ENCODE measurements at places on chromosomes 11 and 22. TPM values are rescaled to one million over a fixed set of nuclear protein-coding genes. Genes with fewer than 3 reads are reported as not detected.

Gene SGSM1
- under 0.01 TPM for total RNA-seq

Gene POU2AF1
- 0.17 TPM for total RNA-seq

Gene IRAG1
- 8.5 TPM for total RNA-seq

Gene CYB5R3
- total RNA-seq, result 131 TPM

All from subcutaneous adipose tissue (tissue), 4 donors.